ENCODE measurements at places on chromosomes 5 and 9.

- no peak for DNase-seq
These were observed 260.6 kb upstream of the ZNF462 start for GRCh38 chr9:106602344-106602743.

DNA sequence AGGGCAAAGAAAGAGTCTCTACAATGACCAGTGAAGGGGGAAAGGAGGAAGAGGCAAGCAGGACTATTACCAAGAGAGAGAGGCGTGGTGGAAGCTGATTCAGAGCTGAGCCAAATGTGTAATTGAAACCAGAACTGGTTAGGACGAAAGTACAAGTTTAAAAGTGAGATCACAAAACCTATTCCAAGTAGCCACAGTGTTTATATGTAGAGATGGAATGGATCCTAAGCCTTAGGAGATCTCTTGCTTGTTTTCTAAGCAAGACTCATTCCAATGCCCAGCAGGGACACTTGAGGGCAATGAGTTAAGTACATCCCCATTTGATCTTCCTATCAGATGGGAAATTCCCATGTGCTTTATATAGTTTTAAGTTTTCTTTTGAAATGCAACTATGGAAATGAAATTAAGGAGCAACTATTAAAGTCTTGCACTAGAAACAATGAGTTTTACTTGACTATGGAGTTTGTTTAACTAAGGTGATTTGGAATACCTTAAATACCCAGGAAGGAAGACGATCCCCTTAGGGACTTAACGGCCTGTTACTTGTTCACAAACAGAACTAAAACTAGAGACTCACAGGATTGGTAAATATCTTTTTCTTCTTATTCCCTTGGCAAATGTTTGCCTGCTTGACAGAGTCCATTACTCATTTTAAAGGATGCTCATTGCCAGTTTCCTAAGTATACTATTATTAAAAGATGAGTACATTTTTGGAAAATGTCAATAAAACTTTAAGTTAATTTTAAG is 51.1 kb upstream of the SNX2 start:
- no peak for DNase-seq

- no peak for DNase-seq
These were observed 897 bp upstream of the HSPB3 start for GRCh38 chr5:54454602-54455001.

DNA sequence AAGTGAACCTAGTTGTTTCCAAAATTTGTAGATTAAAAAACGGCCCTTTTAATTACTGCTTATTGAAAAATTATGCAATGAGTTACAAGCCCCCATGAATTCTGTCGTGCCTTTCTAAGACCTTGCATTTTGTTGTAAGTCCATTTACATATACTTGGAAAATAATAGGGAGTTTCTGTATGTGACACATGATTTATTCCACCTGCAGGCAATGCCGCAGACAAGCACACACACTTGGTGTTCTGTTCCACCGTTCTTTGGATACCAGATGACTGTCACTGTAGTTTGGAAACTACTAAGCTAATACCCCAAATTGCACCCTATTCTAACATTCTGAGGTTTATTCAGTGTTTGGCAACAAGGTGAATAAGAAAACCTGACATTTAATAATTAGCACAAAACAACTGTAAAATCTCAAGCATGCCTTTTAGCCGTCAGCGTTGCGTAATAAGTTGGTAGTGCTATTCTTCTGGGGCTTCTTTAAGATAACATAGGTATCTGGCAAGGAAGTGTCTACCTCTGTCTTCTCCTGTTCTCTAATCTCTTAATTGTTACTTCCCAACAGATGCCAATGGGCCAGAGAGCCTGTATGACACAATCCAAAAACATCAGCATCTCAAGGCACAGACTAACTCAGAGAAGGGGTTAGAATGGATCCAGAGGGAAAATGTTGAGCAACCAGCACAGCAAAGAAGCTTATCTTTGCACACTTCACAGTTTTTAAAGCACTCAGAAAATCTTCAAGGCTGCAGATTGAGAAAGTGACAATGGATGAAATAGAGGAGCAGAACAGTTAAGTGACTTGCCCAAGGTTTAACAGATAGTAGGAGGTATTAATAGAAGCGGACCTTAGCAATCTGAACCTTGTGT is 48.2 kb upstream of the DPYSL3 start:
- no peak for DNase-seq

DNA sequence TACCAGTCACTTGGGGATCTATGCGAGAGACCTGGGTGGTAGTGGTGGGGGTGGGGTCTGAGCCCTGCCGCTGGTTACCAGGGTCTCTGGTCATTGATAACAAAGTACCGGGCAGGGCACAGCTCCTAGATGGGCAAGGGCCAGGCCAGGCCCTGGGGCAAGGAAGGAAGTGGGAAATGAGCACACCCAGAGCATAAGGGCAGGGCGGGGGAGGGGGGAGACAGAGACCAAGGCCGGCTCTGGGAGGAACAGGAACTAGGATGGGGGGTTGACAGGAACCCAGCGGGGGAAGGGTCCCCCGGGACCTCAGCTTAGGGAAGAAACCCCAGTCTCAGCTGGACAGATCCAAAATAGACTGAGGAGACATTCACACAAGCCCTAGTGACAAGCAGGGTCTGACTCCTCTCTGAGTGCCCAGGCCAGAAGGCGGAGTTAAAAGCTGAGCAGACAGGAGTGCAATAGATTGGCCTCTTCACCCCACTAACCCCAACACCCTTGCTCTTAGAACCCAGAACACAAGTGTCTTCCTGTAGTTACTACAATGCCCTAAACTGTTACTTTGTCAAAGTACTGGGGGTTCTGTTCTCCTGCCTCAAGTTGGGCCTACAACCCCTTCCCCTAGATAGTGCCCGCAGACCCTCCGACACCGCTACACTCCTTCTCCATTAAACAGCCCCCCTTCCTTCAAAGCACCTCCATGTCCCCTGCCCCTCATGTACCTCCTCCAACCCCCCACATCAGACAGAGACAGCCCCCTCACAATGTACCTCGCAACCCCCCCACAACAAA is 628 bp downstream of the ATOSB start:
- peak; percentile 31 for DNase-seq

- DNase-seq: peak; percentile 2
These were observed 302.5 kb downstream of the MLLT3 start for GRCh38 chr9:20319641-20320337.

GRCh38 chr5:16179511-16179935 is at the start of gene MARCHF11:
MARCHF11 (minus strand) TSS chr5:16179791; CDS start chr5:16179575, 216 bp downstream.
- no peak for DNase-seq
